Stimulated activated CD8-positive, alpha-beta memory T cell treated with anti-CD3 and anti-CD28 coated beads, Interleukin-7, amount 100 ng/mL, for 4 hours (primary cell): ENCODE measurements at places on chromosomes 1 and 21.

- DNase-seq: no peak
Measured at GRCh38 chr1:19432943-19433718, 52.2 kb downstream of the CAPZB start.

DNA sequence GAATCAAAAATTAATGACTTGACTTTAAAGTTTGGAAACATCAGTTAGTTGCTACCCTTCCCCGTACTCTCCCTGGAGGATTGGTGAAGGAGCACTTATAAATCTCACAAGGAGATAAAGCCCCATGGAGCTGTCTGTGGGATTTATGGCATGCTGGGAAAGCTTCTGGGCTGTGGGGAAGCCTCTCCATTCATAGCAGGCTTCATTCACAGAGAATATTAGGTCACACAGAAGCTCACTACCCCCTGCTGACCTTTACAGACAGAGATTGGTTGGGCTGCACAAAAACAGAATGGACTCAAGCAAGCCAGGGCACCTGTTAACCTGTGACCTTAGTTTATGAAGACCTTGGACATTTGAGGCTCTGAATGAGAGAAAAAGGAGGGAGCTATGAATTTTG lies 32.1 kb downstream of the RGL1 start:
- no peak for DNase-seq

- no peak for DNase-seq
Measured at GRCh38 chr1:70044832-70045231, 160.5 kb downstream of the LRRC40 start.

- no peak for DNase-seq
Measured at GRCh38 chr1:207035877-207036551, 3.5 kb upstream of the C1orf116 start.

DNA sequence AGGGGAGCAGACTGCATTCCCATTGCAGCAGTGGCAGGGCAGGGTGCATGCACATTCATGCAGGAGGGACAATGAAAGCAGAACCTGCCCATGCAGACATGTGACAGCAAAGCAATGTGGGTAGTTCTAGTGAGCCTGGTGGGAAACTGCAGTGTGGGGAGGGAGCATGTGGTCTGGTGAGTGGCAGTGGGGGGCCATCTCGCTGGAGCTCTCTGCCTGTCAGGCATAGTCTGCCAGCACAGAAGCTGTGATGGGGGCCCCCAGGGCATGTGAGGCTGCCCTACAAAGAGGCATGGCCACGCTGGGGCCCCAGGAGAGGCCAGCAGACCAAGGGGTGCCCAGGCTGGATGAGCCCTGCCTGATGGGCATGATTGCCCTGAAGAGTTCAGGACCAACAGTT lies 579.7 kb downstream of the PTPRC start:
- no peak for DNase-seq

- DNase-seq: no peak
Measured at GRCh38 chr1:108316545-108316944, 72.7 kb upstream of the NBPF4 start.

DNA sequence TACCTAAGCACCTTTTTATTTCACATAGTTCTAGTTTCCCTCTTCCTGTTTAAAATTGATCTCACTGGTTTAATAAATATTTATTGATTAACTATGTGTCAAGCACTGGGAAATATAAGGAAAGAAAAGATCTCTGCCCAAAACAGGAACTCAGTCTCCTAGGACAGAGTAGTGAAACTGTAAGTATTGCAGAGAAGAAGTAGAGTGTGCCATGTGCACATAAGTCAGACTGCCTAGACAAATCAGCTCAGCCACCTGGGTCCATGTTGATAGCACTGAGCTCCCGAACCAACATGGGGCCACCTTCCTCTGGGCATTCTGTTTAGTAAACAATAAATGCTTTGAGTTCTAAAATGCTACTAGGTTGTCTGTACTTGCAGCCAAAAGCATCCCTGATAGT lies 9.8 kb upstream of the SSX2IP start:
- no peak for DNase-seq

DNA sequence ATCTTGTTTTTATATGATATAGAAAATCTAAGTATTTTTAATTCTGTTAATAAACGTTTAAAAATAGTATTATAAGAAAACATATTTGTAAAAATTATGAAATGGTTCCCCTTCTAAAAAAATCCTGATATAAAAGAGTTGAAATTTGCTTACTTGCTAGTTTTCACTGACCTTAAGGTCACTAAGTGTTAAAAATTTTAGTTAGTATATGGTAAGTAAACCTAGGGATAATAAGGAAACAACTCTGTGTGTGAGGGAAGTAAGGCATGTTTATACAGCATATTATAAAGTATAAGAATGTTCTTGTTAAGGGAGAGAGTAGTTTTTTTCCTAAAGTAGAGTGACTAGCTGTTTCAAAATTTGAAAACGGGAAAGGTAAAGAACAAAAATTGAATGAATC lies 130.9 kb upstream of the LYPLAL1 start:
- DNase-seq: no peak

DNA sequence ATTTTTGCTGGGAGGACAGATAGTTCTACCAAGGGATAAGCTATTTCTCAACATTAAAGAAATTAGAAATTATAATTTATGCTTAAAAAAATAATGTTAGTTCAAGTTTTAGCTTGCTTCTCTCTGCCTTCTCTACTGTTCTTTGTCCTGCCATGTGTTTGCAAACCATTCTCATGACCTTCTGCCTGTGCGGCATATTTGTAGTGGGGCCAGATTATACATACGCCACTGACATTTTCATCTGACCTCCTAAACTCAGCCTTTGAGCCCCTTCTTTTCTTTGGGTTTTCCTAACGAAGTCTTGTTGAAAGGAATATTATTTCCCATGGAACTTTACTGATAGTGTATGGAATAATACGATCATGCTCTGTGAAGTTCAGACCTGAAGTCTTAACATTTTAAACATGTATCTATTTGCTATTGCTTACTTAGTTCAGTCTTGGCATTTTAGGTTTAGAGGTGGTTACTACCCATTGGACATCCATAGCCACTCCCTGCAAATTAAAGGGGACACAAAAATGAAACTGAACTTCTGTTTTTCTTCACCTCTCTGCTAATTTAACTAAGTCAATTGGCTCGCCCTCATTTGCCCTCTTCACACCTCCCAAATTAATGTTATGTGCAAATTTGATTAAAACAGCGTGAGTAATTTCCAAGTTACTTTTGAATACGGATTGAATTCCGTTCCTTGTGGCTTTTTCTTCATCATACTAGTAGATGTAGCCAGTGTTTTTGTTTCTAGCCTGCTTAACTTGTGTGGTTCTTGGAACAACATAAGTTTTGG lies 15.6 kb downstream of the LRRC8D start:
- no peak for DNase-seq

DNA sequence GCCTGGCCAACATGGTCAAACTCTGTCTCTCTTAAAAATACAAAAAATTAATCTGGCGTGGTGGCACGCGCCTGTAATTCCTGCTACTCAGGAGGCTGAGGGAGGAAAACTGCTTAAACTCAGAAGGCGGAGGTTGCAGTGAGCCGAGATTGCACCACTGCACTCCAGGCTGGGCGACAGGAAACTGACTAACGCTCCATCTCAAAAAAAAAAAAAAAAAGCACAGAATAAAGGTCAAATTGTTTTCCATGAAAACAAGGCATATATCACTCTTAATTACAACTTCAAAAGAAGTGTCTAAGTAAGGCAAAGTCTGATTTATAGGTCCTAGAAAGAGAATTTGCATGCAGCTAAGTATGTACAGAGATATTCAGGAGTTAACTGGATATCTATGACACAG lies 25.6 kb downstream of the EYA3 start:
- DNase-seq: peak; percentile 5

GRCh38 chr1:162388615-162389014 lies 7.1 kb downstream of the C1orf226 start:
- no peak for DNase-seq

GRCh38 chr21:23542097-23542496 lies 2065.2 kb downstream of the MRPL39 start:
- DNase-seq: no peak

- no peak for DNase-seq
Measured at GRCh38 chr1:16924919-16925477, 3.3 kb downstream of the CROCC start.

DNA sequence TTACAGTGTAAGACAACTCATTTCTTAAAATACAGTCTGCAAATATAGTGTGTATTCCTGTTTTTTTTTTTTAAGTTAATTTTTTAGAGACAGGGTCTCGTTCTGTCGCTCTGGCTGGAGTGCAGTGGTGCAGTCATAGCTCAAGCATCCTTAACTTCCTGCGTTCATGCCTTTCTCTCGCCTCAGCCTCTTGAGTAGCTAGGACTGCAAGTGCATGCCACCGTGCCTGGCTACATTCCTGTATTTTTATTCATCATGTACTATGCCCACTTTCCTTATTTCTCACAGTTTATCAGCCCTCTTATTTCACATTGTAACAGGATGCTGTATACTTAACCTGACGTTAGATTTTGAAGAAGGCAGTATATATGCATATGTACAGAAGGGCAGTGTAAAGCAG lies 26.7 kb downstream of the MIER1 start:
- no peak for DNase-seq

DNA sequence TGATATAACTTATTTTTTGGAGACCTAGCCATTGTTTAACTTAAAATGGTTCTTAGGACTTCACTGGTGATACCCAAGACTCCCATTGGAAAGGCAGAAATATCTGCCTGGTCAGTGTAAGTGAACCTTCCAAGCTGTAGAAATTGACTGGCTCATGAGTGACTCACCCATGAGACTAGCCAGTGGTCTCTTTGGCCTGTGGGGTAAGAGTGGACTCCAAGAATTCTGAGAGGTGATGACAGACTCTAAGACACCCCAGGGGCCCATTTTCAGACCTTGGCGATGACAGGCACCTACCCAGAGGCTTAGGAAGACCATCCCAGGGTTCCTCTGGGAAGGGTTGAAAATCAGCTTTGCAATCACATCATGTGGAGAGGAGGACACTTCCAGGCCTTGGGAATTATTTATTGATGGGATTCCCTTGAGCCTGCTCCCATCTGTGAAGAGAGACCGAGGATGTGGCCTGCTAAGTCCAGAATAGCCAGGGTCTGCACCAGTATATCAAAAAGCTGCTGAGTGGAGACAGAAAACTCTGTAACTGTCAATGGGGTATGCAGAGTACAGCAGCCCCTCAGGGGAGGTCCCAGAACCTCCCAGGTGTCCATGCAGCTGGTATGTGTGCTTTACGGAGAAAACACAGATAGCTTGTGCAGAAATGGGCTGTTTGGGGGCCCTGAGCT lies 78.9 kb downstream of the KAZN start:
- no peak for DNase-seq

GRCh38 chr1:91885716-91886506 lies at the start of gene TGFBR3:
TGFBR3 (minus strand) TSS chr1:91886151; CDS start chr1:91861531, 24,620 bp downstream.
- peak; percentile 55 for DNase-seq

GRCh38 chr1:66250478-66250877 lies 283.5 kb upstream of the SGIP1 start:
- DNase-seq: no peak

DNA sequence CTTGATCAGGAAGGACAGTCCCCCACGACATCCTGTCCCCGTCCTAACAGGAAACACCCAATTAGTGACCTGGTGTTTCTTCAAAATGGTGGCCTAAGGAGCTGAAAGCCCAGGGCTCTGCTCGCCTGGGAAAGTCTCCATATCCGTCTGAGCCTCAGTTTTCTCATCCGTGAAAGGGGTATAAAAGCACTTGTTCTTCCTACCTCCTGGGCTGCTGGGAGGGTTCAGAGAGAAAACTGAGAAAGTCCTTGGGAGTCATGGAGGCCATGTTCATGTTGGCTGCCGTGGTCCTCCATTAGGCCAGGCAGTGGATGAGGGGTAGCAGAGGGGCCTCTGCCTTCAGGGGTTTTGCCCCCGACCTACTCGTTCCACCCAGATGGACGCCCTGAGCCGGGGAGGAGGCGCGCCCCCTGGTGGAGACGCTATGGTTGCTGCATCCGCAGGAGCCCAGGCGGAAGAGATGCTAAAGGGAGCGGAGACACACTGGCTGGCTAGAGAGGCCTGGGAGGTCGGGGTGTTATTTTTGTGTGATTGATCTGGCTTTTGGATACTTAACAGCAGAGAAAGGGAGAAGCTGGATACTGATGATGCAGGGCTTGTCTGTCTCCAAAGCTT lies 113.5 kb downstream of the PRDM2 start:
- peak; percentile 31 for DNase-seq

- no peak for DNase-seq
Measured at GRCh38 chr1:198084241-198084908, 72.4 kb upstream of the NEK7 start.

GRCh38 chr21:32844653-32845436 lies 73.3 kb upstream of the PAXBP1 start:
- no peak for DNase-seq
